ENCODE measurements at places on chromosomes 16 and 17.

- no peak for DNase-seq
These were observed 33.1 kb upstream of the CDH15 start for GRCh38 chr16:89138513-89138795.

- no peak for DNase-seq
These were observed 237.0 kb downstream of the SOX9 start for GRCh38 chr17:72357764-72358365.

DNA sequence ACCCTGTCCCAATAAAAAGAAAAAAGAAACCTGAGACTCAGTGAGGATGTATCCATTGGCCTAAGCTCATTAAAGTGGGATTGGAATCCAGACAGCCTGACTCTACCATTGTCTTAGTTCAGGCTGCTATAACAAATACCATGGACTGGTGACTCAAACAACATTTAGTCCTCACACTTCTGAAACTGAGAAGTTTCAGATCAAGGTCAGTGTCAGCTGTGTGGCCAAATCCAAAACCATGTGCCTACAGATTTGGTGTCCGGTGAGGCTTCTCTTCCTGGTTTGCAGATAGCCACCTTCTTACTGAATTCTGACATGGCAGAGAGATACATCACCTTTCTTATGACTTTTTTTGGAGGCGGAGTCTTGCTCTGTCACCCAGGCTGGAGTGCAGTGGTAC, 53.3 kb upstream of the KDM8 start:
- DNase-seq, result no peak

DNA sequence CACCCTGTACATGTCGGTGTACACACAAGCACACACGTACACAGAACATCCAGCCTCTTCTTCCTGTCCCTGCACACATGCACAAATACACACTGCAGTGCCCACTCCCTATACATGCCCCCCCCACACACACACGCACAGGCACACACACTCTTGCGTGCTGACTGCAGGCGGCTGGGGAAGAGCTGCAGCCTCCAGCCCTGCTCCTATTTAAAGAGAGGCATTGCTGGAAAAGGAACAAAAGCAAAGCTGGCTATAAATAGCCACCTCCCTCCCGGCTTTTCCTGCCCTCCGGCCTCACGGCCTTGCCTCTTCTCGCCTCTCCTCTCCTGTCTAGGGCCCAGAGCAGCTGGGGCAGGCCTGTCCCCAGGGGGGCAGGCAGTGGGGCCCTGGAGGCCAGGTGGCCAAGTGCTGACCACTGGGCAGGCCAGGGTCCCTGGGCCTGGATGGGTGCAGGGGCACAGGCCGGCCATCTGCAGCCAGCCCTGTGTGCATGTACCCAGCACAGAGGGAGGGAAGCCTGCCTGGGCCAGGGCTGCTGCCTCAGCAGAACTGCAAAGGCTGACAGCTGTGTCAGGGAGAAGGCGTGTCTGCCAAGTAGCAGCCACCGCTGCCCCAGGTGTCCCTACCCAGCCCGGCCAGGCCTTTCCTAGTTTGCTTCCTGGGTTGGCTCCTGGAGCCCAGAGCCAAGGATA, 25.4 kb downstream of the RTN4RL1 start:
- DNase-seq, result no peak

- no peak for DNase-seq
These were observed 6.5 kb upstream of the UBB start for GRCh38 chr17:16374146-16374938.

DNA sequence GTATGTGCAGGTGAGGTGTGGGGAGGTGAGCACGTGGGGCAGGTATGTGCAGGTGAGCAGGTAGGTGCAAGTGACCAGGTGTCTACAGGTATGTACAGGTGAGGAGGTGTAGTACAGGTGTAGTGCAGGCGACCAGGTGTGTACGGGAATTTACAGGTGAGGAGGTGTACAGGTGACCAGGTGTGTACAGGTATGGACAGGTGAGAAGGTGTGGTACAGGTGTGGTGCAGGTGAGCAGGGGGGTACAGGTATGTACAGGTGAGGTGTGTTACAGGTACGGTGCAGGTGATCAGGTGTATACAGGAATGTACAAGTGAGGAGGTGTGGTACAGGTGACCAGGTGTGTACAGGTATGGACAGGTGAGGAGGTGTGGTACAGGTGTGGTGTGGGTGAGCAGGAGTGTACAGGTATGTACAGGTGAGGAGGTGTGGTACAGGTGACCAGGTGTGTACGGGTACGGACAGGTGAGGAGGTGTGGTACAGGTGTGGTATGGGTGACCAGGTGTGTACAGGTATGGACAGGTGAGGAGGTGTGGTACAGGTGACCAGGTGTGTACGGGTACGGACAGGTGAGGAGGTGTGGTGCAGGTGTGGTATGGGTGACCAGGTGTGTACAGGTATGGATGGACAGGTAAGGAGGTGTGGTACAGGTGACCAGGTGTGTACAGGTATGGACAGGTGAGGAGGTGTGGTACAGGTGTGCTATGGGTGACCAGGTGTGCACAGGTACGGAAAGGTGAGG, 12.8 kb upstream of the DBNDD1 start:
- DNase-seq, result no peak

GRCh38 chr17:48994549-48995303, 2.5 kb upstream of the IGF2BP1 start:
- no peak for DNase-seq

GRCh38 chr17:28841901-28842281, 699 bp downstream of the FAM222B start:
- DNase-seq, result no peak

GRCh38 chr17:3167574-3167973, 29.7 kb upstream of the OR1A2 start:
- no peak for DNase-seq

GRCh38 chr17:57544401-57544800, 200.7 kb downstream of the CCDC182 start:
- no peak for DNase-seq

DNA sequence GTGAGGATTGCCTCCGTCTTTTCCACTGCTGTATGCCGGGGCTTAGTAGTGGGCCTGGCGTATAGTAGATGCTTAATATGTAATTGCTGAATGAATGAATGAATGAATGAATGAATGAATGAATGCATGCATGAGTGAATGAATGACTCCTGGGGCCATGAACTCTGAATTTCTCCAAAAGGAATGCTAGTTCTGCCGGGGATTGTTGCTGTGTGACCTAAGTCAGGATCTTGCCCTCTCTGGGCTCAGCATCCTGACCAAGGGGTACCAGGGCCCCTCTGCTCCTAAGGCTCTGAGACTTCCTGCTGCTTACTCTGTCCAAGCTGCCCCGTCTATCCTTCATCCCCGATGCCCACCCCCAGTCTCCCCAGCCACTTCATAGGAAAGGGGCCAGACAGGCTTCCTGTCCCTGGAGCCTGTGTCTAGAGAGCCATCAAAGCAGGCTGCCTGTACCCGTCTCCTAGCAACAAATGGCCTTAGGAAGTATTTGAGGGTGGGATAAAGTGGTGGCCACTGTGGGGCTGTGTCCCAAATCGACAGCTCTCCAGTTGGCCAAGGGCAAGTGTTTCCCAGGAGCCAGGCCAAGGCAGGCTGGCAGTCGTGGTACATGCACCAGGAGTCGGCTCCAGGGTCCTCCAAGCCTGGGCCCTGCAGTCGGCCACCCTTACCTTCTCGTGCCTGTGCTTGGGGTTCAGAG, 11.6 kb upstream of the MPRIP start:
- no peak for DNase-seq

DNA sequence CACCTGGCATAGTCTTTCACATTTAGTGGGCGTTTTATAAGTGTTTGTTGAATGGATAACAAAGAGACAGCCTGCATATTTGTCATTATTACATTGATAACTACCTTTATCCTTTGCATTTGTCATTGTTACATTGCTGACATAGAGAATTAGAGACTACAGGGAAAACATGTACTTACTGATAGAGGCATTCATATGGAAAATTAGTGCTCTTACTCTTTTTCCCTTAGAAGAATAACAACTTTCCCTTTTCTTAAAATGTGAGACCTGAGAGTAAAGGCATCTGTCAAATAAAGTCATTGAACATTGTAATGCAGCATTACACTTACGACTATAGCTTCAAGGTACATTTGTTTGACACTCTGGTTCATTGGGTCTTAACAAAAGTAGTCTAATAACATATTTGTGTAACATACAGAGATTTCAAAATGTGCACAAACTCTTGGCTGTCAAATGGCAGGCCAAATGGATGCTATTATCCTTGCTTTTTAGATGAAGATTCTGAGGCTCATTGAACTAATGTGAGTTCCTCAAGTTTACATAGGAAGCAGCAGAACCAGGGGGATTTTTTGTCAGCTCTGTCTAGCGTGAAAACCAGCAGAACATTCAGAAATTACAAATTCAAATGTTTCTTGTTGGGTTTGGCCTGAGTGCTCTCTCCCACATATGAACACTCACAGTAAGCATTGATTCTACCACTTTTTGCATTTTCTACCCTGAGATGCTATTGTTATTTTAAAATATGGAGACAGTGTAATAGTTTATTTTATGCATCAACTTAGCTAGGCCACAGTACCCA, 28.5 kb downstream of the SMIM36 start:
- no peak for DNase-seq

Data from stimulated activated CD4-positive, alpha-beta T cell treated with anti-CD3 and anti-CD28 coated beads, Interleukin-1b, Interleukin-23, amount 100 ng/mL, for 24 hours (primary cell).